SK-N-DZ (cell line): ENCODE measurements at places on chromosomes 5 and 9.

DNA sequence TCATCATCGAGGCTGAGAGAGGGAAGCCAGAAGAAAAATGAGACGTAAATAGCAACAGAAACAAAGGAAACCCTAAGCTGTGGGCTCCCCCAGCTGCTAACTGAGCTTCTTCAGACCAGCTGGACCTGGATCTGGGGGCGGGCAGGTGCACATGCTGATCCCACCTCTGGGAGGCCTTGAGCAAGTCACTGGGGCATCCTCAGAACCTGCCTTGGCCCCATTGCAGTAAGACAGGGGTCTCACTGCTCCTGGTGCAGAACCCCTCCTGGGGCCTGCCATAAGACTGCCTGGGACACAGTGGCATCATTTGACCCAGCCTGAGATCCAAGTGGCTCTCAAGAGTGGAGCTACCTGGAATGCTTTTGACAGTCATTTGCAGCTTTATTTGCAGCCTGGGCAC is 77.4 kb downstream of the PHF2 start:
- DNase-seq, result no peak

GRCh38 chr5:152474961-152475360 is 69.9 kb upstream of the NMUR2 start:
- no peak for DNase-seq

- no peak for DNase-seq
Observed at GRCh38 chr9:121453232-121453892, 46.3 kb downstream of the GGTA1 start.

- DNase-seq, result no peak
Observed at GRCh38 chr5:33978306-33978705, 6.2 kb downstream of the SLC45A2 start.

DNA sequence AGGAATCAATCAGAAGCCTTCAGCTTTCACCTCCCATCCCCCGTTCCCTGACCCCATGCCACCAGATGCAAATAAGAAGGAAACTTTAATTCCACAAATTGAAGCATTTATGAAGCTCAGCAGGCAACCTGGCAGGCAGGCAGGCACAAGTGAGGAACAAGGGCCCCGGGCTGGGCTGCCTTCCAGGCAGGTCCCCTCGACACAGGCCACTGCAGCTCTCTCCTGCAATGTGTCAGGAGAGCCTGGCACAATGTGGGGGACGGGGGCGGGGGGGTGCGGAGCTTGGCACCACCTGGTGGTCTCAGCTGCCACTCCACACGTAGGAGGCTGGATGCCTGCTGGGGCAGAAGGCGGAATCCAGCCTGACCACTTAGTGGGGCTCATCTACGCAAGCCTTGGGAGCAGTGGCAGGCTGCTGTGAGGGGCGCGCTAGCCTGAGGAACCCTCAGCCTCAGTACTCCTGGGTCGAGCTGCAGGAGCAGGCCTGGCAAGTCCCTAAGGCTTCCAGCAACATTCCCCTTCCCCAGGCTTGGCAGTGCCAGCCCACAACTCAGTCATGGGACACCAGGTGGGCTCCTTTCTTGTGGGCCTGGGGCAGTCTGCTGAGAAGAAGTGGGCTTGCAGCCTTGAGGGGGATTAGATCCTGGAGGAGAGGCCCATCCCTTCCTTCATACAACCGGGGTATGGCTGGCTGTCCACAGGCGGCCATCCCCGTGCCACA is 50.2 kb upstream of the KCNMB1 start:
- no peak for DNase-seq

DNA sequence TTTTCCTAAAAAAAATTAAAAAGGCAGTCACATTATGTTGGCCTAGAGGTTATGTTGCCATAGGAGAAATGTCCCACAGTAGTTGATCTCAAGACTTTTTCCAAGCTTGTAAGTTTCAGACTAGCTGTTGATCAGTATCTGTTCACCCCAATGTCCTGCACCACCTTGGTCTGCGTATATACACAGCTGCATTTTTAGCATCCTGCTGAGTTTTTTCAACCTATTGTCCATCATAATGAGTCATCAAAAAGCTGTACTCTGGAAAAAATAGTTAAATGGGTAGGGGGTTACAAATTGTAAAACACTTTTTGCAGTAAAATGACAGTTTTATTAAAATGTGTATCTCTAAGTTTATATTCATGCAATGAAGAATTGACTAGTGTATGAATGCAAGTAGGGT is 53.2 kb upstream of the TMEM171 start:
- no peak for DNase-seq

- DNase-seq, result no peak
Observed at GRCh38 chr5:89728750-89729149, 680.8 kb downstream of the CETN3 start.

GRCh38 chr9:33750839-33751339 is 44.5 kb upstream of the PRSS3 start:
- peak; percentile 35 for DNase-seq

- DNase-seq, result no peak
Observed at GRCh38 chr5:132006331-132007120, 4.9 kb downstream of the ACSL6 start.

GRCh38 chr9:127938298-127938690 is 640 bp upstream of the DPM2 start:
- DNase-seq, result no peak

DNA sequence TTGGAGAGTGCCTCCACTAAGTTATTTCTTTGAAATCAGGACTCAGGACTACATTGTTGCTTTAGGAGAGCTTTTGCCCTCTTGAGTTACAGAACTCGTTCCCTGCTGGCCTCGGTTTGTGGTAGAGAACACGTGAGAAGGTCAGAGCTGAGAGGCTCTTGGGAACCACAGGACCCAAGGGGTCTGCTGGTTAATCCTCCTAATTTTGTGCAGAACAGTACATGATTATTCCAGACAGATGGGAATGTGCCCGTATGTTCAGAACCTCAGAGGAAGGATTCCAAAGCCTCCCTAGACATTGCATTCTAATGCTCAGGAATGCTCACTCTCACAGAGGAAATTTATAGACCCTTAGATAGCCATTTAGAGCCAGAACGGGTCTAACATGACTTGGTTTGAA is 25.2 kb upstream of the BASP1 start:
- no peak for DNase-seq

DNA sequence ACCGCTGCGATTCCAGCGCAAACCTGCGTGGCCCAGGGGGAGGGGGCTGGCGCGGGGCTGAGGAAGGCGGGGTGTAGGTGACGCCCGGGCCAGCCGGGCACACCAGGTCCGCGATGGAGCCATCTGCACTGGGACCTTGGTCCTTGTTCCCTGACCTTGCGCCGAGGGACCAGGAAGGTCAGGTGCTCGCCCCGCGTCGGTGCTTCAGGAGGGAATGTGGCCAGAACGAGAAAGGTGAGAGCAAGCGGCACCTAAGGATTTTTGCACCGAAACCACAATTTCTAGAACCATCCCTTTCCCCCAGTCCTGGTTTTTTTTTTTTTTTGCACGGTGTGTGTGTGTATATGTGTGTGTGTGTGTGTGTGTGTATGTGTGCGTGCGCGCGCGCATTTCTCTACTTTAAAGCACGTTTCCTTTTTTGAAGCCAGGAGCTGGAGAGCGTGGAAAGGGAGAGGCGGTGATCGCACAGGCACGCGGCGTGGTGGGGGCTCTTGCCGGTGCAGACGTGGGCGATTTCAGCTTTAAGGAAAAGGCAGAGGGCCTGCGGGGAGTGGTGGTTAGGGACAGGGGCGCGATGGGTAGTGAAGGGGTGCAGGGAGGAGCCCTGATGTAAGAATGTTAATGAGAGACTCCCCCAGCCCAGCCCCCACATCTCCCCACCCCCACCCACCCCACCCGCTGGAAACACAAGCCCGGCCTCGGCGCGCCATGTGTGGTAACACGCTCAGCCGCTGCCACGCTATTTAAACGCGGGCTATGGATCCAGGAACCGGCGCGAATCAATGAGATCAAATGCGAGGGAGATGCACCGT is at the start of gene NPR3:
Gene NPR3, plus strand, starts transcription at position 772 of the 812 bp plus-strand sequence. CDS start 456 bp downstream, outside the sequence.
- no peak for DNase-seq

DNA sequence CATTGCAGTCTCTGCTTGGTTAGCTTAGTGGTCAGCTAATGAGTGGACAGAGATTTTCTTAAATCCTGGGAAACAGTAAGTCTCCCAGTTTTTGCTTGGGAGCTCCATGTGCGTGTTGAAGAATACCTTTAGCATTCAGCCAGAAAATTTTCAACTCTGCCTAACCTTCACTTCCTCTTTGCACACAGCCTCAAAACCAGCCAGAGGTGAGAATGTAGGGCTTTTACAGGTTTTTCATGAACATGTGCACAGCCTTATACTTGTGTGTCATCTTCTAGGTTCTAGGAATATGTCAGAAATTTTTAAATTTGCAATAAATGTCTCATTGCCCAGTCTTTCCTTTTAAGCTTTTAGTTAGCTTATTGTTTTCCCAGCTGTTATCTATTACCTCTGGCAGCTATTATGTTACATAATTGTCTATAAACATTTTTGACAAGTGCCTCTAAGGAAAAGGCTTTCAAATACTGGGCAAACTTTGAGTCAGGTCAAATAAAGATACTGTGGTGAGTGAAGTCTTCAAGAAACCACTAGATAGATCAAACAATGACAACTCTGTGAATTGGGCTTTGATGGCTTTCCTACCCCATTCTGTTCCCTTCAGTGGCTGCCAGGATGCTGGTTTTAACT is 12.7 kb downstream of the ADGRV1 start:
- no peak for DNase-seq
